Breast epithelium (tissue), 4 donors: ENCODE measurements at places on chromosomes 16 and 17. TPM values are rescaled to one million over a fixed set of nuclear protein-coding genes. Genes with fewer than 3 reads are reported as not detected.

TBC1D26 gene
- total RNA-seq, result 0.44 TPM

HSPB9 gene
- total RNA-seq, result not detected

ZNF624 gene
- 3.5 TPM for total RNA-seq

SEZ6L2 gene
- 5.0 TPM for total RNA-seq
